ENCODE measurements at places on chromosomes 7 and 10.

DNA sequence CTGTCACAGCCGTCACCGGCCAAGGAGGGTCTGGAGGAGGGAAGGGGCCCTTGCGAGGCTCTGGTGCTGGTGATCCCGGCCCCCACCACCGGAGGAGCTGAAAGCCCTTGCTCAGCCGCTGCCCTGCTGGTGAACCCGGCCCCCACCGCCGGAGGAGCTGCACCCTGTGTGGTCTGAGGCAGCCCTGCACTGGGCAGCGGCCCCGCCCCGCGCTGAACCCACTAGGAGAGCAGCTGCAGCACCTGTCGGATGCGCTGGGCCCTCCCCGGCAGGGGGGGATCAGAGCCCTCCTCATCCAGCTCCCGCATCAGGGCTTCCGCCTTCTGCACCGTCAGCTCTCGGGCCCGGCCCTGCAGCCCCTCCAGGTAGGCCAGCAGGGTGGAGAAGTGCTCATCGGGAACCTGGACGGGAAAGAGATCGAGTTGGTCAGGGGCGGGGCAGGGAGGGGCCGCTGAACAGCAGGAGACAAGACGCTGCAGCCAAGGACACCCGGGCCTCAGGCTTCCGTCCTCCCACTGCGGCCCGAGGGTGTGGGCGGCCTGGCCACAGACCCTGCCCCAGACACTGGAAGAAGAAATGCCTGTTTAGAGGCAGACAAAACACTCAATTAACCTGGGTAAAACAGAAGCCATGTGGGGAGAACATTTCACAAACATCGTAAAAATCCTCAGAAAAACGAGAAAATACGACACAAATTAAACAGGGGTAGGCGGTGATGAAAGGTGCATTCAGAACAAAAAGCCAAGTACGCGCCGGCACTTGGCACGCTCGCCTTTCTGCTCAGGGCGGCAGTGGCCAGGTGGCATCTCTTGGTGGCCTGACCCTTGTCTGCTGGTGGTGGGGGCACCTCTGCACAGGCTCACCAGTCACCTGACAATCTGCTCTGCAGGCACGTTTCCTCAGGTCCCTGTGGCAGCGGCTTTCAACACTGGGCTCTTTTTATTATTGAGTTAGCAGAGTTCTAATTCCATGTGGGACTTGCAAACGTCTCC, 14.7 kb downstream of the CYP2W1 start:
- DNase-seq, result peak; percentile 73

DNA sequence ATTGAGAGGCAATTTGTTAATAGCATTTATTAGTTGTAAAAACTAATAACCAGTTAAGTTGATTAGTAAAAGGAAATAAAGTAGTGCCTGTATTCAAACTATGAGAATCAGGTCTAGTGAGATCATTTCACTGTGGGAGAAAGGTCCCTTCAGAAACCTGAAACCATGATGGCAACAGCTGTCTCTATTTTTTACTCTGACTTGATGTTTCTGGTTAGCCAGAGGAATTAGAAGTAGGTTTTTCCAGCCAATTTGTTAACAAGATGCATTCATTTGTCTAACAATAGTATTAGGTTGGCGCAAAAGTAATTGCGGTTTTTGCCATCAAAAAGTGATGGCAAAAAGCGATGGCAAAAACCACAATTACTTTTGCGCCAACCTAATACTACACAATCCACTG, 272.2 kb upstream of the YAE1 start:
- DNase-seq, result no peak

DNA sequence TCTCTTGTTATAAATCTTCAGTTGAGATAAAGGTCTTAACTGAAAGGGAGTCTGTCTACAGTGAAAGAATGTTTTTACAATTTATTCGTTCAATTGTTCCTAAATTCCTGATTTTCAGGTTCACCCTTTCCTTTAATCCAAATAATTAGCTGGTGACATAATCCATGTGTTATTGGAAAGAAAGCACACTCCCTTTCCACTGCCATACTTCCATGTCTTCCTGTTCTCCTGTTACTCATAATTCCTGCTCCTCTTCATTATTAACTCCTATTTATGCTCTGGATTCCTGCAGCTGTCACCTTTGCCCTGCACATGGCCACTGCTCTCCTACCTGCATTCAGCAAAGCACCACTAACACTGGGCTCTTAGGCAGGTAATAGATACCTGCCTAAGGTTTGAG, 40.0 kb upstream of the FAM3C start:
- no peak for DNase-seq

DNA sequence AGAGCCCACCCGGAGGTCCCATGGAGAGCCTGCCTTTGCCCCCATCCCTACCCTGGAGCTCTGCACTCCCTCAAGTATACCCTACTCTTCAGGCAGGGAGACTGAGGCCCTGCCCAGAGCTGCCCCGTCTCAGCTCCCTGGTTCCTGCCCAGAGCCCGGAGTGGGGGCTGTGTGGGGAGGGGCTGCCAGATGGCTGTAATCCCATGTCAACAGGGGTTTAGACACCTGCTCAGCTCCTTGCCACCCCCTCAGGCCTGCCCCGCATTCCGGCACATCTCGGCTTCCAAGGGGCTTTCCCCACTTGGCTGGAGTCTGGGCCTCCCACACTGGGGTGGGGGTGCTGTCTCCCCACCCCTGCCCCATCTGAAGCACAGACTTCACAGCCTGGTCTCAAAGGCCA, 20.9 kb upstream of the LFNG start:
- DNase-seq, result no peak

DNA sequence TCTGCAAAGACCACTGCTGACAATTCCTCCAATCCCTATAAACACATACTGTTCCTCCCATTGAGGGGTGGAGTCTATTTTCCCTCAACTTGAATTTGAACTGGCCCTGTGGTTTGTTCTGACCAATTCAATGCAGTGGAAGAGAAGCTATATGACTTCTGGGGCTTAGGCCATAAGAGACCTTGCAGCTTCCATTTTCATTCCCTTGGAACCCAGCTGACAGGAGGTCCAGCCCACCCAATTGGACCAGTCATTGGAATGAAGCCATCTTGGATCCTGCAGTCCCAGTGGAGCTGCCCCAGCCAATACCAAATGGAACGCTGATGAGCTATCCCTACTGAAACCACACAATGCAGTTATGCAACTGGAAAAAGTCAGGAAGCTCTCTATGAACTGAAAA, 8.9 kb upstream of the TMED4 start:
- no peak for DNase-seq

DNA sequence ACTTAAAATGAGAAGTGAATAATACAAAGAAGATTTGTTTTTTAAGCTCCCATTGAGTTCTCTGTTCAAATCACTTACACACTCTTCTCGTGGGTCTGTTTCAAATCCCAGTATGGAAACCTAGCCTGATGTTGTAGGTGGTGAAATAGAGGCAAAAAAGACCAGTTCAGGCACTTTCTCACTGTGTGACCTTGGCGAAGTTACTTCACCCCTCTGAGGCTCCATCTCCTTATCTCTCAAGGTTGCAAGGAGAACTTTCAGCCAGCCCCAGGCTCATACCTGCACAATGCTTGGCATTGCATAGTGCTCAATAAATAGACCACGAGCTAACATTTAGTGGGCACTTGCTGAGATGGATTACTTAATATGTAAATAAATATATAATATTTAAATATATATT, 90.1 kb downstream of the PRLHR start:
- no peak for DNase-seq

GRCh38 chr7:70259502-70259901, 661.2 kb downstream of the AUTS2 start:
- DNase-seq, result no peak

- no peak for DNase-seq
These were observed 3.9 kb downstream of the RASGEF1A start for GRCh38 chr10:43262902-43263466.

DNA sequence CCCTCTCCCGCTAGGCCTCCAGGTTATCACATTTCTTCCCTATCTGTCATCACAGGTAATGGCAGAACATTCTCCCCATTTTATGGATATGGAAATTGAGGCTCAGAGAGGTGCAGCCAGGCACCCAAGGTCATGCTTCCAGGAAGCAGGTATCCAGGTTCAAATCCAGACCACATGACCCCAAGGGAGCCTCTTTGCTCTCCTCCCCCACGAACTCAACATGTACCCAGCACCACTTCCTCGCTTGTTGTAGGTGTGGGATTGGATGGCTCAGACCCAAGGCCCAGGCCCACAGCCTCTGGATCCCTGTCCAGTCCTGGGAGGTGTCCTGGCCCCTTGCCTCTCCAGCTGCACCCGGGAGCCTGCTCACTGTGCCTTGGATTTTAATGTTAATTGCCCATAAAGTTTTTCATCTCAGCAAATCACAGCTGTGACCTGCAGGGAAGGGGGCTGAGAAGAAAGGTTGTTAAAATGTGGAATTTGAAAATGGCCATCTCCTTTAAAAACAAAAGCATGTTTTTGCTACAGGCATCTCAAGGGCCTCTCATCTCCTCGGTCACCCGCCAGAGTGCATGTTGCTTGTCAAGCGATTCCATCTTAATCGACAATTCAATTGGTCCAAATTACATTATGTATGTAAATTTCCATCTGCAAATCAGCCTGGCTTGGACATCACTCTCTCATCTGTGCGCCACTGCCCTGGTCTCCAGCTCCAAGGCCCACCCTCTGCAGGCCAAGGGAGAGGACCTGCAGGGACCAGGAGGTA, 205.4 kb upstream of the ZMIZ1 start:
- DNase-seq, result peak; percentile 98

- DNase-seq, result peak; percentile 76
These were observed 101.7 kb downstream of the MGMT start for GRCh38 chr10:129568583-129569344.

DNA sequence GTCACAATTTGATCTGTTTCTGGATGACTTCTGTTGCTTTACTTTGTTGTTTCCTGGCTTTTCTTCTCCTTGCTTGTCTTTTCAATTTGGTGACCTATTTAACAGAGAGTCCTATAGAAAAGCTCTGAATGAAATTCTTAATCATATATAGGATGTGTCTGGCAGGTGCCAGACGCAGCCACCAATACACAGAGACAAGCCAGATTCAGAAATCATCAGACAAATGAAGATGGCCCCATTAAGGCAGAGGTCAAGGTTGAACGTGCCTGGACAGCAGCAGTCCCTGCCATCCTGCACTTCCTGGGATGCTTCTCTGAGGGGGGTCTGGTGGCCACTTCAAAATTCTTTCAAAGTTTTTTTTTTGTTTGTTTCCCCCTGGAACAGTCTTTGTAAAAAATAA, 846.7 kb upstream of the COBL start:
- DNase-seq, result peak; percentile 51

DNA sequence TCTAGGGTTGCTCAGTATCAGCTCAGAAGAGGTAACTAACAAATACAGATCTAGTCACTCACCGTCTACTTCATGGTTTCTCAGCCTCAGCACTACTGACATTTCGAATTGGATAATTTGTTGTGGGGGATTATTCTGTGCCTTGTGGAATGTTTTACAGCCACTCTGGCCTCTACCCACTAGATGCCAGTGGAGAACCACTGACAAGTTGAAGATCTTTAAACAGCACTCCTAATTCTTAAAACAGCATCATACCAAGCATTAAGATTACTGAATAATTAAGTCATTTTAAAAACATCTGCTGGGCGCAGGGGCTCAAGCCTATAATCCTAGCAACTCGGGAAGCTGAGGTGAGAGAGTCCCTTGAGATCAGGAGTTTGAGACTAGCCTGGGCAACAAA, 82.6 kb downstream of the UPF2 start:
- no peak for DNase-seq

DNA sequence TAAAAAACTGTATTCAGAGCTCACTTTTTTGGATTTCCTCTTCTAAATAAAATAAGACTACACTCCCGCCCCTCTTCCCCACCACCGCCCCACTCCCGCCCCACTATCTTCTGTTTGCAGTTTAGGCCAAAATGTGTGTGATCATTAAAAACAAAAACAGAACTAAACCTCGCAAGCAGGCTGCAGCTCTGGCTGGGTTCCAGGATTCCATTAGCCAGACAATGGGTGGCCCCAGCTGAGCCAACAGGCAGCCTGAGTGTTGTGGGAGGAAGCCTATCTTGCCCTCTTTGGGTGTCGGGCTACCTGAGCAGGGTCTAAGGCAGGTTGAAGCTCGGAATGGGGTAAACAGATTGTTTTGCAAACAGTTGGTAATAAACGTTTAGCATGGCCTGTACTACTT, 41.7 kb downstream of the ARL4A start:
- DNase-seq, result no peak

- no peak for DNase-seq
These were observed 101.1 kb downstream of the TNS3 start for GRCh38 chr7:47480576-47481538.

DNA sequence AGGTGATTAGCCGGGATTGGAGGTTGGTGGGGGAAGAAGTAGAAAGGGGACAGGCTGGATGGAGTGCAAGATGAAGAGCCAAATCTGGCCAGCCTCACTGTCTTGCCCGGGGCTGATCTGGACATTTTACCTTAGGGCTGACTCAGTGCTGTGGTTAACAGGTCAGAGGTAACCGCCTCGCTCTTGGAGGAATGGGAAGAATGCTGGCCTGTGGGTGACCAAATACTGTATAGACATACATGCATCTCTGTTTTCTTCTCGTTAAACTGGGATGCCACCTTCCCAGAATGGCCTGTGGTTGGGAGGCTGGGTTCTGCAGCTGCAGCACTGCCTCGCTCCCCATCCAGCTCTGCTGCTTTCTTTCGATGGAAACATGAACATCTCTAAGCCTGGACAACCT, 120.0 kb downstream of the SEC23IP start:
- DNase-seq, result no peak

DNA sequence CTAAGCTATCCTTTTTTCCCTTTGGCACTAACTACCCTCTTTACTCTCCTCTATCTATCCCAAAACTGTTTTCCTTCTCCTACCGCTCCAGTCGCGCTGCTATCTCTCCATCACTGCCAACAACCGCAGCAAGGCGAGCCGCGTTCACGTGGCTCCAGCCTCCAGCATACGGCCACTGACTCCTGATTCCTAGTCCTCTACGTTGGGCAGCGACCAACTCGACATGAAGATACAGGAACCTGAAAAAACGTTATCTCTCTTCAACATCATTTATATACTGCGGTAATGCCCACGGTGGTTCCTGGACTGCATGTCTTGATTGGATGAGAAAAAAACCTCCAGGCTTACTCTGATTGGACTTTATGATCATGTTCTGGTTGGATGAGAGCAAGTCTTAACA, 129.5 kb downstream of the ZNF716 start:
- no peak for DNase-seq

DNA sequence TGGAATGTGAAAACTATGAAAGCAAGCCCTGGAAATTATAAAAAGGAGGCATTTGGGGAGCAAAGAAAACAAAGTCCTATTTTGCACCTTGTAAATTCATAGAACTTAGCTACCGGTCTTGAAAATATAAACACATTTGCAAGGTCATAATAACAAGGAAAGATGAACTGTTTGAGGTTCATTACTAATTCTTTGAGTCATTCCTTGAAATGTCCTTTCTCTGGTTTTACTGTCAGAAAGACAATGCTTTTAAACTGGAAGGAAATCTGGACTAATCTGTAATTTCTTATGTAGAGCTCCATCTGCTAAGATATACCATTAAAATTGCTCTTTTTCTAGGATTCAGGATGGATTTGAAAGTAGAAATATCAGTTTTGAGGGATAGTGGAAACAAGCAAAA, 1.4 kb downstream of the ERLIN1 start:
- DNase-seq, result no peak

- no peak for DNase-seq
These were observed 400.7 kb upstream of the MKI67 start for GRCh38 chr10:128526791-128527375.

Measured in SK-N-DZ (cell line).